ENCODE measurements at places on chromosomes 11 and 22. TPM values are rescaled to one million over a fixed set of nuclear protein-coding genes. Genes with fewer than 3 reads are reported as not detected.

DNA sequence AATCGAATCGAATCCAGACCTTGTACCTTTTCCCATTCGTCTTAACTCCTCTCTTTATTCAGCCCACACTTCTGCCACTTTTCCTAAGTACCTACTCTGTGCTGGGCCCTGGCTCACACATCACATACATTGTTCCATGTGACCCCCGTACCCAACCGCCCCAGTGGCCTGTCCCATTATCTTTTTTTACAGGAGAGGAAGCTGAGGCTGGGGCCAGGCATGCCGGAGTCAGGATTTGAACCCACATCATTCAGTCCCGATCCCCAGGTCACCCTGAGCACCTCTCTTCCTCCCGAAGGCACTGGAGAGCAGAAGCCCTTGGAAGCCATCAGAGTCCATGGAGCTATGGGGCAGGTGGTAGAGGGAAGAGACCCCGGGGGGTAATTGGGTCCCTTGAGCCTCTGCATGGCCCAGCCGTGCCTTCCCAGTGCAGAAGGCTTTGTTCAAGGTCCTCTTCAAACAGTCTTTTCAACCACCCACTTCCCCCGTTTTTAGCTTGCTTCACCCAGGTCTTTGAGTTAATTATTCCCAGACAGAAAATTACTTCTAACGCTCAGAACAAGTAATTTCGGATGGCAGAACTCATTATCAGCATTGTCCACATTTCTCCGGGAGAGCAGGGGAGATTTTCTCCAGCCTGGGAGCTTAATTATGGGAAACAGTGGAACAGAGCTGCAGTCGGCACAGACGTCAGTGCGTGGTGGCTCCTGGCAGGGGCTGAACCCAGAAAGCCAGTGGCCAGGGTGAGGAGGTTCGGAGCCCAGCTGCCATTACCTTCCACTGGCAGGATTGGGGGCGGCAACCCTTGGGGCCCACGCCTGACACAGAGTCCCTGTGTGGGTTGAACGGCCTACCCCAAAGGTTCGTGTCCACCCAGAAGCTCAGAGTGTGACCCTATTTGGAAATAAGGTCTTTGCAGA, 82.4 kb upstream of the RTL6 start:
- no peak overlapping the region for H3K27ac ChIP-seq
- no peaks in the 10 kb centered on the region for H3K27me3 ChIP-seq
- no peak for DNase-seq
- no peaks in the 10 kb centered on the region for H3K4me1 ChIP-seq
- no peak overlapping the region for H3K4me3 ChIP-seq
- H3K36me3 ChIP-seq, result no peaks in the 10 kb centered on the region

- no peaks in the 10 kb centered on the region for H3K27me3 ChIP-seq
- peaks cover 10% of the 10 kb centered on the region for H3K4me1 ChIP-seq
- H3K36me3 ChIP-seq, result no peaks in the 10 kb centered on the region
Measured at GRCh38 chr22:38230108-38230825, 28.5 kb downstream of the MAFF start.

DNA sequence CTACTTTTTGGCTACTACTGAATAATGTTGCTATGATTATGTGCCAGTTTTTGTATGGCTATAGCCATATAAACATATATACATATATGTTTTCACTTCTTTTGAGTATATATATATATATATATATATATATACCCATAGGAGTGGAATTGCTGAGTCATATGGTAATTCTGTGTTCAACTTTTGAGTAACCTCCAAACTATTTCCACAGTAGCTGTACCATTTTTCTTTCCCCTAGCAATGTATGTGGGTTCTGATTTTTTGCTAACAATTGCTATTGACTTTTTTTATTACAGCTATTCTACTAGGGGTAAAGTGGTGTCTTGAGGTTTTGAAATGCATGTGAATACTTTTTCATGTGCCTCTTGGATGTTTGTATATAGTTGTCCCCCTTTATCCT, 30.4 kb downstream of the CBL start:
- H3K27me3 ChIP-seq, result no peaks in the 10 kb centered on the region
- no peak for DNase-seq
- H3K4me1 ChIP-seq, result peaks cover 11% of the 10 kb centered on the region
- no peak overlapping the region for H3K4me3 ChIP-seq
- H3K36me3 ChIP-seq, result no peaks in the 10 kb centered on the region

- no peaks in the 10 kb centered on the region for H3K36me3 ChIP-seq
- peak; percentile 64 for DNase-seq
- no peaks in the 10 kb centered on the region for H3K27me3 ChIP-seq
- peaks cover 43% of the 10 kb centered on the region for H3K4me1 ChIP-seq
- peak overlapping the region; percentile 3 for H3K4me3 ChIP-seq
Measured at GRCh38 chr11:79678780-79679452, 238.1 kb upstream of the TENM4 start.

DNA sequence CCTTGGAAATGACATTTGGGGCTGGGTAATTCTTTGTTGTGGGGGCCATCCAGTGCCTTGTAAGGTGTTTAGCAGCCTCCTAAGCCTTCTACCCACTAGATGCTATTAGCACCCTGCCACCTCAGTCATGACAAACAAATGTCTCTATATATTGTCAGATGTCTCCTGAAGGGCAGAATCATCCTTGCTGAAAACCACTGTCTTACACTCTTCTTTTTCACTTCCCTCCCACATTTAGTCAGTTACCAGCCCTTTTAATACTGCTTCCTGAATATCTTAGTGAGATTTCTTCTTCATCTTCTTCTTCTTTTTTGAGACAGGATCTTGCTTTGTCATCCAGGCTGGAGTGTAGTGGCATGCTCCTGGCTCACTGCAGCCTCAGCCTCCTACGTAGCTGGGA, 33.1 kb downstream of the TNRC6B start:
- H3K36me3 ChIP-seq, result no peaks in the 10 kb centered on the region
- H3K4me3 ChIP-seq, result no peak overlapping the region
- DNase-seq, result no peak
- peaks cover 10% of the 10 kb centered on the region for H3K4me1 ChIP-seq
- no peak overlapping the region for H3K27ac ChIP-seq

DNA sequence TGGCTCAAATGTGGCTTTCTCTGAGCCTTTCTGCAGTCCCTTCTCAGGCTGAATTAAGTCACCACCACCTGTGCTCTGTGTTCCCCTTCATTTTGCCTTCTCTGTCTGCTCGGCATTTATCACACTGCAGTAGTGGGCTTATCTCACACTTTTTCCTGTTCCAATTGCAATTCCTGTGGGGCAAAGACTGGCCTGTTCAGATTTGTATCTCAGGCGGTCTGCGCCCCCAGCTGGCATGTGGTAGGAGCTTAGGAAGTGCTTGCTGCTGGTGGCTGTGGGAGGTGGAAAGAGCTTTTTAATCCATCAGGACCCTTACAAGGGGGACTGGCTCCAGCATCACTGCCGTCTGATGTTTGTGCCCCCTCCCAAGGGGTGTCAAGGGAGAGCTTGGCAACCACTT, 21.2 kb downstream of the BMAL1 start:
- no peak overlapping the region for H3K4me3 ChIP-seq
- no peak for DNase-seq
- peaks cover 3% of the 10 kb centered on the region for H3K4me1 ChIP-seq
- no peak overlapping the region for H3K27ac ChIP-seq
- no peaks in the 10 kb centered on the region for H3K36me3 ChIP-seq
- H3K27me3 ChIP-seq, result no peaks in the 10 kb centered on the region

DNA sequence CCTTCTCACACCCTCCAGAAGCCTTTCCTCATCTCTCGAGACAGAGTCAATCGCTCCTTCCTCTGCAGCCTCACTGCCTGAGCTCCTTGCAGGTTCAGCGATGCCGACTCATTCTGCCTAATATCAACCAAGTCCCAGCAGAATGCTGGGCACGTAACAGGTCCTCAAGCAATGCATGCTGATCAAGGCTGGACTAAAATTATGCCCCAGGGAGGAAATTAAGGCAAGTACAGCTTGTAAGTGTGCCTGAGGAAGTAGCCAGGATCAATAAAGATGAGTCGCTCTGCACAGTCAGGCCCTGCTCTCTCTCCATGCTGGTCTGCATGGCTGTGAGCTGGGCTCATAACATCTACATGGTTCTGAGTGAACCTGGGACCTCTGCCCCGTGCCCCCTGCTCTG, 25.6 kb upstream of the NRIP3 start:
- H3K27me3 ChIP-seq, result no peaks in the 10 kb centered on the region
- peaks cover 5% of the 10 kb centered on the region for H3K4me1 ChIP-seq
- H3K4me3 ChIP-seq, result no peak overlapping the region
- DNase-seq, result no peak
- H3K27ac ChIP-seq, result no peak overlapping the region

GRCh38 chr11:9078113-9079086, 13.0 kb downstream of the SCUBE2 start:
- no peaks in the 10 kb centered on the region for H3K27me3 ChIP-seq
- H3K36me3 ChIP-seq, result no peaks in the 10 kb centered on the region
- no peak for DNase-seq

GRCh38 chr22:46381142-46381541, 45.6 kb downstream of the TRMU start:
- H3K4me3 ChIP-seq, result no peak overlapping the region
- H3K4me1 ChIP-seq, result peaks cover 28% of the 10 kb centered on the region
- no peak for DNase-seq
- H3K36me3 ChIP-seq, result peaks cover 3% of the 10 kb centered on the region
- peaks cover 22% of the 10 kb centered on the region for H3K27me3 ChIP-seq

DNA sequence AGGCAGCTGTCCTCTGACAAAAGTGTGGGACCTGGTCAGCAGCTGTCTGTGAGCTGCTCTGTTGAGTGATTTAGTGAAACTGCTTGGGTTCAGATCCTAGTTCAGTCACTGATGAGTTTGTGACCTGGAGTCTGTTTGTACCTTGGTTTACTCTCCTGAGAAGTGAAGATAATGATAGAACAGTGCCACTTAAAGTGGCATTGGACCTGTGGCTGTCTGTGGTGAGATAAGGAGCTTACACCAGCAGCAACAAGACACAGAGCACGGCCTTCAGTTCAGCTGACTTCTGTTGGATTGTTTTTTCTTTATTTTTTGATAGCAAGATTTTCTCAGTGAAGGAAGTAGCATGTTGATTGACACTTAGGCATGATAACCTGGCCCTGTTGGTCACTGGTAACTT, 46.2 kb upstream of the CTTN start:
- no peaks in the 10 kb centered on the region for H3K27me3 ChIP-seq
- DNase-seq, result no peak
- no peak overlapping the region for H3K4me3 ChIP-seq

The RAG2 gene
- total RNA-seq, result 0.15 TPM

The BRD1 gene
- total RNA-seq, result 46.7 TPM

The TMPRSS13 gene
- total RNA-seq, result 0.22 TPM

Data from neural progenitor cell (in vitro differentiated cells).